ENCODE measurements at places on chromosomes 3 and 15. TPM values are rescaled to one million over a fixed set of nuclear protein-coding genes. Genes with fewer than 3 reads are reported as not detected.

Gene GPR176
- total RNA-seq = 10.4 TPM

Gene PTH1R
- 0.51 TPM for total RNA-seq

Gene NEK11
- 4.5 TPM for total RNA-seq

Gene MME
- total RNA-seq = not detected

Gene COL7A1
- total RNA-seq = 208 TPM

Gene FGF12
- 0.69 TPM for total RNA-seq

Gene RTP3
- not detected for total RNA-seq

Gene SPATA12
- total RNA-seq = 0.47 TPM

Gene TNNC1
- 1.2 TPM for total RNA-seq

Gene GOLGA8T
- 1.7 TPM for total RNA-seq

Gene NANOGP8
- total RNA-seq = not detected

Gene APOD
- 0.50 TPM for total RNA-seq

Gene SGO1
- total RNA-seq = 13.8 TPM

Gene JAGN1
- 79.6 TPM for total RNA-seq

Gene GOLGA8R
- total RNA-seq = 0.12 TPM

Gene CGGBP1
- 37.9 TPM for total RNA-seq

Gene MITF
- 8.4 TPM for total RNA-seq

Gene GOLGA6B
- total RNA-seq = not detected

Gene CCDC71
- total RNA-seq = 15.3 TPM

Gene TEX55
- not detected for total RNA-seq

Gene ZMAT3
- total RNA-seq = 7.4 TPM

Gene ZNF80
- total RNA-seq = not detected

Gene KLHL40
- total RNA-seq = not detected

Gene WNT5A
- 0.82 TPM for total RNA-seq

Gene VGLL4
- total RNA-seq = 27.9 TPM

Gene IL16
- 0.25 TPM for total RNA-seq

Gene ELL3
- 2.2 TPM for total RNA-seq

Gene ATP13A5
- not detected for total RNA-seq

Gene UBAP1L
- 1.1 TPM for total RNA-seq

Gene ITIH1
- not detected for total RNA-seq

Gene FBXO40
- total RNA-seq = not detected

Gene GOLGA6L7
- total RNA-seq = not detected

Gene SMCO1
- 0.03 TPM for total RNA-seq

Gene MCF2L2
- total RNA-seq = 0.10 TPM

Gene GHRL
- total RNA-seq = 0.14 TPM

Gene OXTR
- total RNA-seq = 10.4 TPM

Gene NRG4
- total RNA-seq = 2.5 TPM

Gene CFAP100
- not detected for total RNA-seq

Gene NUP210
- total RNA-seq = 41.9 TPM

Gene CLDN1
- 28.6 TPM for total RNA-seq

Gene DUOX1
- total RNA-seq = not detected

Gene CHRD
- total RNA-seq = 0.48 TPM

Gene PARP9
- 6.2 TPM for total RNA-seq

Gene SPINK8
- not detected for total RNA-seq

Gene GXYLT2
- total RNA-seq = 1.6 TPM

Gene A4GNT
- total RNA-seq = not detected

Gene ATOSA
- 9.1 TPM for total RNA-seq

Gene SLC24A5
- not detected for total RNA-seq

Gene RABL3
- total RNA-seq = 24.7 TPM

Gene COL6A5
- not detected for total RNA-seq

Gene C3orf49
- total RNA-seq = not detected

Gene STXBP5L
- not detected for total RNA-seq

Gene ACTRT3
- 2.5 TPM for total RNA-seq

Gene B3GALNT1
- total RNA-seq = 0.10 TPM

Gene SCAMP5
- 15.0 TPM for total RNA-seq

Gene DYNLT2B
- total RNA-seq = 24.2 TPM

Gene CX3CR1
- total RNA-seq = not detected
